ENCODE measurements at places on chromosomes 7 and 10. TPM values are rescaled to one million over a fixed set of nuclear protein-coding genes. Genes with fewer than 3 reads are reported as not detected.

Gene PON2
- 43.4 TPM for total RNA-seq

Gene TMEM213
- total RNA-seq = not detected

Gene NRCAM
- 0.11 TPM for total RNA-seq

Gene OR2A1
- total RNA-seq = not detected

Gene OGDH
- total RNA-seq = 709 TPM

Gene STEAP1B
- 0.72 TPM for total RNA-seq

Gene CALCR
- total RNA-seq = not detected

Gene TMEM178B
- total RNA-seq = 37.3 TPM

Gene PHKG1
- total RNA-seq = 40.8 TPM

Gene SCART1
- 0.56 TPM for total RNA-seq

Gene NYAP1
- 0.57 TPM for total RNA-seq

Gene PDZD7
- 0.32 TPM for total RNA-seq

Gene FAM25C
- not detected for total RNA-seq

Gene TUBB8
- total RNA-seq = not detected

Gene TMEM176A
- 18.2 TPM for total RNA-seq

Gene ZNF680
- 17.3 TPM for total RNA-seq

Gene BCCIP
- 50.6 TPM for total RNA-seq

Gene SPDYE6
- not detected for total RNA-seq

Gene GNG11
- 21.4 TPM for total RNA-seq

Gene MMD2
- total RNA-seq = not detected

Gene ZNF425
- total RNA-seq = 0.96 TPM

Gene AGBL3
- total RNA-seq = 1.1 TPM
